ENCODE measurements at places on chromosomes 3 and 15.

DNA sequence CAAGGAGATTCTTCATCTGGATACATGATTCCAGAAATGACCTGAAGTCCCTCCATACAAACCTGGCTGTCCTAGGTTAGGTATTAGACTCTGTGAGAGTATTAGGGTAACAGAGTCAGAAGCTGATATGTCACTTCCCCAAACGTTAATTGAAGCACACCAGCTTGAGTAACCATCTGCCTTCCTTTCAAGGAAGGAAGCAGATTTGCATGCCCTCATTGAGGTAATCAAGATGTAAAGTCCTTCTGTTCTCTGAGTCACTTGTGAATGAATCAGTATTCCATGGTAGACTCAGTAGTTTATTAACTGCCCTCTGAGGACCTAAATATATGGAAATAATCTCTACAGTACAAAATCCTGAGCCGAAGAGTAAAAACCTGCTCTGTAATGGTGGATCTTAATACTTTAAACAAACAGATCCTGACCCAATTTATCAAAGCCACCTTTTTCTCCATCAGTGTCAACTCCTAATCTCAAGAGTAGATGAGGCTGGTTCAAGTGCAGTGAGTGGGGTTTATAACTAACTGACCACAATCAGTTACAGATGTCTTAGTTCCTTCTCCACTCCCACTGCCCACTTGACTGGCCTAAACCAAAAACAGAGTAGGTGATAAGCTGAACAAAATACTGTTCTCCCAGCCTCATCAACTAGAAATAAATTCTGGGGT, 246.2 kb upstream of the CHRM5 start:
- no peak for DNase-seq

DNA sequence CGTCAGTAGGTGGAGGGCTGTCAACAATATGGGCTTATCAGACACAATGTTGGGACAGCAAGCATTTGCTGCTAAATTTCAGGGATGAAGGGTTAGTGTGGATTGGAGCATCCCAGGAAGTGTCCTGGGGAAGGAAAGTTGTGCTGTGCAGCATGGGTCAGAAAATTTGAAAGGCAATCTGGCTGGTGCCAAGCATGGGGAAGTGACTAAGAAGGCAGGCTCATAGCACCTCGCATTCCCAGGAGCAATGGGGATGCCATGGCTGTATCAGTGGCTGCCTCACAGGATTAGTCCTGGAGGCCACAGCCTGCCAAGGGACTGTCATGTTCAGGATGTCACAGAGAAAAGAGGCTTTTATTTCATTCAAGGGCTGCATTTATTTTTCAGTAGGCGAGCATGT, 322.4 kb upstream of the TRIM42 start:
- no peak for DNase-seq

- no peak for DNase-seq
Measured at GRCh38 chr3:141894524-141895176, 18.2 kb downstream of the ATP1B3 start.

- DNase-seq, result no peak
Measured at GRCh38 chr15:84967380-84967779, 14.3 kb upstream of the PDE8A start.

DNA sequence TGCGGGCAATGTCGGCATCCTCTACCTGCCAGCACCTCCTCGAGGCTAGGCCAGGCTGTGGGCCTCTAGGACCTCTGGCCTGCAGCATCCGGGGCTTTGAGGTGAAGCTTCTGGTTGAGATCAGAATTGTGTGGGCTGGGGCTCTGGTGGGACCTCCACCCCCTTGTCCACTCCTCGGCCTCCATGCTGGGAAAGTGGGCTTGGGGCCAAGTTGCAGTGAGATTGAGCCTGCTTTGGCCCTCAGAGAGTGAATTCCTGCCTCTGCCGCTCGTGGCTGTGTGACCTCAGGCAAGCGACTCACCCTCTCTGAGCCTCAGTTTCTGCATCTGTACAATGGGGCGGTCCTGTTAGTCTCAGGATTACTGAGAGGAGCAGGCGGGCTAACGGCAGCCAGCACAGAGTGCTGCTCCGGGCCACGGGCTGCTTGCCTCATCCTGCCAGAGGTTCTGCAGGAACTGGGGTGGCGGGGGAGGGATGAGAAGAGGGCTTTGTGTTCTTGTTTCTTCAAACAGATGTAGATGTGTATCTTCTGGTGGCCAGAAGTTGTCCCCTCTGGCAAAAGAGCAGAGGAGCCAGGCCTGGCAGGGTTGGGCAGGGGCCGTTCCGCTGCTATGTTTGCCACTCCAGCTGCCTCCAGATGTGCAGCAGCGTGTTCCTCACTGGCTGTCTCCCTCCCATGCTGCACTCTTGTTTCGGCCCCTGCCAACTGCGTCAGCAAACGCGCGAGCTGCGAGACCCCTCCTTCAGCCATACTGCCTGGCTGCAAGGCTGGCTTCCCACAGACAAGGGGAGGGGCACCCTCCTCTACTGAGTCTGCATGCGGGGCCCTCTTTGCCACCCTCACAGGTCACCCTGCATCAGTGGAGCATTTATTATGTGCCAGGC, 33.7 kb downstream of the FBLN2 start:
- DNase-seq, result no peak

DNA sequence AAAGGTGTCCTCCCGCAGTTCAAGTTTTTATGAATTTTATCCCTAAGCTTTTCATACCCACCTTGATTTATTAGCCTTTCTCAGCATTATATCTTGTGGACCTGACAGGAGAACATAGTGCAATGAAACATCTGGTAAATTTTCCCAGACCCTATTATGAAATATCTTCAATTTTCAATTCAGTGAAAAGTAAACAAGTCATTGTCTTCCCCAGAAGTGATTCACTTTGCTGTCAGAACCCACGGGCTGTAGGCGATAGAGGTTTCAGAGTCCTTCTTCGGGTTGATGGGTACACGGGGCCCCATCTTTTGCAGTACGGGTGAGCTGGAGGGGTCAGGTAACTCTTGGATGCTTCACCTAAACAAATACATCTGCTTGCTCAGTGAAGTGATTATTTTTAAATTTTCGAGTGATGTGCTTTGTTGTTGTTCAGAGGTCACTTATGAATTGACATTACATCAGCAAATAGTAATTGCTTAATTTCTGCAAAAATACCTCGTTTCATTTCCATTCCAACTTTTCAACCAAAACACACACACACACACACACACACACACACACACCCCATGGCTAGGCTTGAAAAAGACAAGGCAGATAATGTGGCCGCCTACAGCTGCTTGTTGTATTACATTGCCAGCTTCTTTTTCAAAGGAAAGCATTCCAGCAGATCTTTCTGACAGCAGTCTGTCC, 102.9 kb downstream of the SEMA6D start:
- no peak for DNase-seq

- no peak for DNase-seq
Measured at GRCh38 chr3:131948806-131949205, 86.0 kb downstream of the CPNE4 start.

DNA sequence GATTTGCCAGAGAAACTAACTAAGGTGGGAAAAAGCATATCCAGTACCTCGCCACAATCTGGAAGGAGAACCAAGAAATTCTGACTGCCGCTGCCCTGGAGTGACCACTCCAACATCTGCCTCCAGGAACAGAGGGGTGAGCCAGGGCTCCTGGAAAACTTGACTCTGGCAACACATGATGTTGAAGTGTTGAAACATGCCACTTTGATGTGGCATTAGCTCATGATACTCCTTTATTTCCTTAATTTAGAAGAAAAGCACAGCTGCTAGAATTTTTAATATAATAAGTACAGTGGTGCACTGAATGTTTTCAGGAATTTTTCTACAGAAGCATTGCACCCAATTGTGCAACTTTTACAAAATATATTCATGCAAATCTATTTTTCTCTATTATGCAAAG, 109.9 kb upstream of the BCL6 start:
- DNase-seq, result no peak

DNA sequence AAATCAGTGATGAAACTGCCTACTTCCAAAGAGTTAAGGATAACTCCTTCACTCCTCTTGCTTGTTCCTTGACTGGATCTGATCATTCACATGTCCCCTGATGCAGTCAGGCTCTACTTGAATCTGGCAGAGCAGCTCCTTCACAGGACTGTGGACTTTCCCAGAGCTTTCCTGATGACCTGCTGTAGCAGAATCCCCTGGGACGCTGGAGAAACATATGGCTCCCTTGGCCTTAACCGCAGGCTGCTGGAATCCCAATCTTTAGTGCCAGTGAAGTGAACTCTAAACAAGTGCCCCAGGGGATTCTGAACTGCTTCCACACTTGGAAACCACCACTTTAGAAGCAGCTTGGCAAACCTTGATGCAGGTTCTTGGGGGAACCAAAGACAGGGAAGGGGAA, 217.8 kb downstream of the CHST2 start:
- no peak for DNase-seq

- DNase-seq, result no peak
Measured at GRCh38 chr15:74317820-74318375, 49.5 kb downstream of the CYP11A1 start.

GRCh38 chr3:101970212-101970611, 120.9 kb downstream of the NFKBIZ start:
- no peak for DNase-seq

- DNase-seq, result peak; percentile 63
Measured at GRCh38 chr3:45677033-45677446, 12.2 kb upstream of the SACM1L start.

- no peak for DNase-seq
Measured at GRCh38 chr3:35658686-35659085, 19.4 kb downstream of the ARPP21 start.

DNA sequence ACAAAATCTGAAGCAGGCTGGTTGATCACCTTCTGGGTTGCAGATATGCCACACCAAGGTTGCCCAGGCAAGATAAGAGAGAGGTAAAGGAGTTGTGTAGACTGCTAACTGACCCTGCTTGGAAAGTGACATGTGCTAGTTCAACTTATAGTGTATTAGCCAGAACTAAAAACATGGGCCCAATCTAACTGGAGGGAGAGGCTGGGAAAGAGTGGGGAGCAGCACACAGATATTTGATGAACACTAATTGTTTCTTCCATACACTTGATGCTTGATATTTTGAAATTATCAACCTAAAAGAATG, 55.1 kb upstream of the ADGRG7 start:
- DNase-seq, result no peak

- DNase-seq, result no peak
Measured at GRCh38 chr15:40902605-40903561, 8.6 kb downstream of the VPS18 start.

DNA sequence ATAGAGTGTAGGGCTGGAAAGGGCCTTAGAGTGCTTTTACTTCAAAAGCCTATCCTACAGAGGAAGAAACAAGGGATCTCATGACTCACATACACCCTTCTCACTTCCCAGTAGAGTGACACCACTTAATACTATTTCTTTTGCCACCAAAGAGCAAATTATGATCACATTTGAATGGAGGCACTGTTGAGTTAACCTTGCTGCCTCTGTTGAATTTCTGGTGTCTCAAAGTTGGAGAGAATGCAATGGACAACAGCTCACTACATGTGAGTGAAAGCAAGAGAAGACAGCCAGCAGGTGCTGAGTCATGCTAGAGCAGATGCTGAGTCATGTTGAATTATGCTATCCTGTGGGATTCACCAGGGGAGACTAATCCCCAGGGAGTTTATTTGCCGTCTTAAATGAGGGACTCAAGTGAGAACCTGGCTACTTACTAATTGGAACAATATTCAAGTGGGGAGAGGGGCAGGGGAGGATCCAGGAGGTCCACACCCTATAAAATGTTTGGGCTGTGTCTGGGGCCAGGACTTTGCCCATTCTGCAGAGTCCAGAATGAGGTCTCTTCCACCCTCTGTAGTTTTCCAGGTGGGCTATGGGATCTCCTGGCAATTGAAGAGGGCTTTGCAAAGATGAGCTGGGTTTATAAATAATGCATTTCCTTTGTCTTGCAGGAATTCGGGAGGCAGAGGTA, 35.8 kb downstream of the ST8SIA2 start:
- no peak for DNase-seq

GRCh38 chr3:13748276-13748879, 131.5 kb downstream of the WNT7A start:
- no peak for DNase-seq

- no peak for DNase-seq
Measured at GRCh38 chr3:195708626-195709481, 11.9 kb upstream of the MUC20 start.

DNA sequence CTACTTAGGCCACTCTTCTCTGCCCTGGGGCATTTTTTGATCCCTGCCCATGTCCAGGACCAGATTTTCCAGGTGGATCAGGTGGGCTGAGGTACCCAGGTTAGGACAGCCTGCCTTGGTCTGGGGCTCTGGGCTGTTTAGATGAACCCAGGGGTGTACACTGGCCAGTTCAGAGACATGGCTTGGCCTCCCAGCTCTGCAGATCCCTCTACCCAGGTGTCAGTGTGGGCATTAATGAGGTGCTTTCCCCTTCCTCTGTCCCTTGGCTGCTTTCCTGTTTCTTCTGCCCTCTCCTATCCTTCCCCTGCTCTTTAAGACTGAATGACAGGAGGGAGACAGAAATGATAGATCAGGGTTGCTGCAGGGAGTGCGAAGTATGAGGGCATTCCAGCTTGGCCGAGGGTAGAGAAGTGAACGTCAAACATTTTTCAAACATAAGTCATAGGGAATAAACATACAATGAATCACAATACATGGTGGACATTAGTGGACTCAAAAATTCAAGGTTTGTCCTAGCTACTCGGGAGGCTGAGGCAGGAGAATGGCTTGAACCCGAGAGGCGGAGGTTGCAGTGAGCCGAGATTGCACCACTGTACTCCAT, 30.5 kb downstream of the RTP1 start:
- DNase-seq, result no peak

DNA sequence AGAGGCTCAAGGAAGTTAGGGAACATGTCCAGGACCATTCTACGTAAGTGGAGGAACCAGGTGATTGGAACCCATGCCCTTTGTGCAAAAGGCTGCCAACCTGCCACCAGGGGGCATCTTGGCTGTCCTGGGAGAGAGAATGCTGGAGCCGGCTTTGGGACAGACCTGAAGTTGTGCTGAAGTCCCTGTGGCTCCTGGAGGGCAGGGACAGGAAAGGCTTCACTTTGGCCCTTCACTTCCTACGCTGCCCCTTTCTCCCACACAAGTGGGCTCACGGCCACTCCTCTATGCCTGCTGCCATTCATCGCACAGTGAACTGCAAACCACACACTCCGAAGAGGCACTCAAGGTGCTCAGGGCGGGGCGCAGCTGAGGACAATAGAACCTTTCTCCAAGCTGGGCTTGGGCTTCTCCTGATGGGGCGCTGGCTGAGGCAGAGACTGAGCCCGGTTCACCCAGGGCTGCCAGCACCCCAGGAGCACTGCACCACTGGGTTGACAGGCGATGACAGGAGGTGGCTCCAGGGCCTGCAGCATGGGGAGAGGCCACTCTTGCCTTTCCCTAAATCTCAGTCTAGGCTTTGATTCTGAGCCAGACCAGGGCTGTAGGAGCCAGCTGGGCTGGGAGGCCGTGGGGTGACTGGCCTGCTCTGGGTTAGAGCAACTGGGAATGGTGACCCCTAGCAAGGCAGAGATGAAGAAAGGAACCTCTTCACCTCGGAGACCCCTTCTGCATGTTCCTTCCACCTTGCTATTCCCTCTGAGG, 8.4 kb downstream of the SHF start:
- DNase-seq, result peak; percentile 35
